Substantia nigra (tissue), 51 donors: ENCODE measurements at places on chromosomes 7 and 10.

DNA sequence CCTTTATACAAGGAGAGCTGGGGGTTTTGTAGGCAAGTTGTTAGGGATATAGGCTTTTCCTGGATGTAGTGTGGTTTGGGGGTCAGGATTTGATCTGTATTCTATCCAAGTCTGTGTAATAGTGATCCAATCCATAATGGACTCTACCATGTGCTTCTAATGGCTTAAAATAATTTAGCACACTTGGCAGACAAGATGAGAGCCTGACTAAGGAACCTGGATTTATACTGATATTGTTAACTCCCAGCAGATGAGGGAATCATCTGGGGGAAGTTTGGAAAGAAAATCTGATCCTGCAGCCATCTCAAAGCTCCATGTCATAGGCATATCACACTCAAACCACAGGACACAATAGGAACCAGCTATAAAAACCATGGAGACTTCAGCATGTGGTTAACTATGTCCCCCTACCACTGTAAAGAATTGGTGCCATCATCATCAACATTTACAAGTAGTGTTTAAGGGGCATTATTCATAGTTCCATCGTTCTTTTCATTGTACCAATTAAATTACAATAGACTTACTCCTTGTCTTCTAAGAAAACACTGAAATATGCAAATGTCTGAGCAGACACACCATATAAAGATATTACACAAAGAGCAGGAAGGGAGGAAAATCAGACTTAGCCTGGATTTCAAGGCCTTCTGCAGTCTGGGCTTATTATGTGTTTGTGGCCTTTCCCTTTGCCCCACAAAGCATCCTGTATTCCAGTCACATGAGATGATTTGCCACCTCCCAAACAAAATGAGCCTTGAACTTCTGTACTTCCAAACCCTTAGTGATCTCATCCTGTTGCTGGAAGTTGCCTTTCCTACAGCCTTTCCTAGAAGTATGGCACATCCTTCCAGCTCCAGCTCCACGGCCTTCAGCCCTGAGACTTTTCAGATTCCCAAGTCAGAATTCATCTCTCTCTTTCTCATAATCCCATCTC is 22.5 kb upstream of the HPS1 start:
- DNase-seq: no peak

DNA sequence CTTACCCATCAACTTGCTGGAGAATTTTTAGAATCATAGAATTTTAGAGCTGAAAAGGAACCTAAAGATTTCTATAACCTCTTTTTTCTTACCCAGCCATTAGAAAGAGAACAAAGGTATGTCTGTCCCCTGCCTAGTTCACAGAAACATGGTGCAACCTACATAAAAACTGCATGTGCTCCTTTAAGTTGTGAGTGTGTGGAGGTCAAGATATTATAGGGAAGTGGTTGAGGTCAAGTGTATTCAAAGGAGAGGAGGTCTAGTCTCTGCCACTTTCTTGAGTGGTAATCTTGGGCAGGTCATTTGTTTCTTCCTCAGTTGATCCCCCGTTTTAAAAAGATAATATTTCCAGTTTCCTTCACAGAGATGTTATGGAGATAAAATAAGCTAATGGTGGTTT is 6.4 kb downstream of the UBTD1 start:
- no peak for DNase-seq

DNA sequence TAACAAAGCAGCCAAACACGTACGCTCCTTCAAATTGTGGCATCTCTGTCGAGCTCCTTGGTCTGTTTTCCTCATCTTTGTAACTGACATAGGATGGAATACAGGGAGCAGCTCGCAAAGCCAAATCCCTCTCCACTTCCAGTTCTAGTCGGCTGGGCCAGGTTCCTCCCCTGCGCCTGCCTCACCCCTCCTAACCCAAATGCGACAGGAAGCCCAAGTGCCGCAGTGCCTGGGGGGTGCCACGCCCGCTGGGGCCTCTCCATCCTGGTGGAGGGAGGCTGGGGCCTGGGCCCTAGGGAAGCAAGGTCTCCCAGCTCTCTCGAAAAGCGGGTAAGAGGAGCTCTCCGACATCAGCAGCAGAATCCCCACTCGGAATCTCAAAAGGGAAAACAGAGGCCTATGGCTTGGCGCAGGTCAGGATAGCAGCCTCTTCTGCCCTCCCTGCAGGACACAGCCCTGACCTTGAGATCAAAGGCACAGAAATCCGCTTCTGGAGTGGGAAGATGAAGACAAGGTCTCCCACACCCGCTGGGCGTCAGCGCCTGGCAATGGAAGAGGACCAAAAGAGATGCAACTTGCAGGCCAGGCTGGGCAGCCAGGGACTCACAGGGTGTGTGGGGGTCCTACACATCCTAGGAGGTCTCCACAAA is 165.8 kb downstream of the NRF1 start:
- DNase-seq: no peak

GRCh38 chr7:117951691-117952280 is 78.5 kb upstream of the CTTNBP2 start:
- no peak for DNase-seq

DNA sequence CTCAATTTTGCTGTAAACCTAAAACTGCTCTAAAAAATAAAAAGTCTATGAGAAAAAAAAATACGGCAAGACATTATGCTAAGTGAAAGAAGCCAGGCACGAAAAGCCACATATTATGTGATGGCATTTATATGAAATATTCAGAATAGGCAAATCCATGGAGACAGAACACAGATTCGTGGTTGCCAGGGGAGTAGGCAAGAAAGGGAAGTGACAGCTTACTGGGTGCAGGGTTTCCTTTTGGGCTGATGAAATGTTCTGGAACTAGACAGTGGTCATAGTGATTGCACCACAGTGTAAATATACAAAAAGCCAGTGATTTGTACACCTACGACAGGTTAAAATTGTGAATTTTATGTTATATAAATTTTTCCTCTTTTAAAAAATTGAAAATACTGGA is 41.3 kb upstream of the GLI3 start:
- DNase-seq: no peak
